ENCODE measurements at places on chromosomes 16 and 17.

GRCh38 chr17:35944151-35944550, 638 bp upstream of the LYZL6 start:
- no peak for DNase-seq

GRCh38 chr16:63695347-63695746, 1426.5 kb downstream of the CDH11 start:
- no peak for DNase-seq

DNA sequence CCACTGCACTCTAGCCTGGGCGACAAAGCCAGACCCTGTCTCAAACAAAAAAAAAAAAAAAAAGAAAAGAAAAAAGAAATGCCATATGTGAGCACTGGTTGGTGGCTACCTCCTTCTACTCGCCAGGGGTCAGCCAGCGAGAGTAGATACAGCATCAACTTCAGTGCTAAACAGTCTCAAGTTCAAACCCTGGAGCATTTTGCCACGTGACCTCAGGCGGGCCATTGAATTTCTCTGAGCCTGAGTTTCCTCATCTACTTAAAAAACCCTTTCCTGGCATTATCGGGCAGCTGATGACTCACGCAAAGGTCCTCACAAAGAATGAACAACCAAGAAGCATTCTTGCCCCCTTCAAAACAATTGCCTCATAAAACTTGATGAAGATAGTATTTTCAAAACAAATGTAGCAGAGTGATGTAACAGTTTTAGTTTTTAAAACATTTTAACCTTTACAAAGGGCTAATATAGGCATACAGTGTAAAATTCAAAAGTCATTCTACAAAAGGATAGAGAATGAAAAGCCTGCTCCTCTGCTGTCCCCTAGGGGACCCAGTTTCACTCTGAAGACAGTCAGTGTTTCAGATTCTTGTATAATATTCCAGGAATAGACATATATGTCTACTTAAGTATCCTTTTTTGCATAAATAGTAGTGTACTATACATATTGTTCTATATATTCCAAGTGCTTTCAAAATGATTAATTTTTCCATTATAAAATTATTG, 28.4 kb downstream of the DNAH2 start:
- no peak for DNase-seq

GRCh38 chr16:65745201-65745708, 621.2 kb upstream of the CDH5 start:
- DNase-seq = no peak

DNA sequence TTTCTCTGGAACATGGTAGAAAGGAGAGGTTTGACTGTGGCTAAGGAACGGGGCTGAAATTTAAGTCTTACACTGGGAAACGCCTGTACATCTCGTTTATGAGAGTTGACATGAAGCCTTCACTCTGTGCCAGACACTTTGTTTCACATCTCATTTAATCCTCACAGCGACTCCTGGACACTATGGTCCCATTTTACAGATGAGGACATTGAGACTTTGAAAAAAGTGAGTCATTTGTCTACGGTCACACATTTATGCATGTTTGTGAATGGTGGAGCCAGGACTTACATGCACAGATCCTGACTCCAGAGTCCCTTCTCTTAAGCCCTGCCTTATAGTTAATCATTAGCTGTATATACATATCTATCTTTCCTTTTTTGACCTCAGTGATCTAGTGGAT, 318.4 kb upstream of the EEF2KMT start:
- DNase-seq = no peak
